ENCODE measurements at places on chromosomes 5 and 9. TPM values are rescaled to one million over a fixed set of nuclear protein-coding genes. Genes with fewer than 3 reads are reported as not detected.

The SUSD3 gene
- not detected for total RNA-seq

The NUTM2G gene
- not detected for total RNA-seq

- DNase-seq: no peak
Measured at GRCh38 chr9:96065482-96066251, 190.2 kb downstream of the ERCC6L2 start.

DNA sequence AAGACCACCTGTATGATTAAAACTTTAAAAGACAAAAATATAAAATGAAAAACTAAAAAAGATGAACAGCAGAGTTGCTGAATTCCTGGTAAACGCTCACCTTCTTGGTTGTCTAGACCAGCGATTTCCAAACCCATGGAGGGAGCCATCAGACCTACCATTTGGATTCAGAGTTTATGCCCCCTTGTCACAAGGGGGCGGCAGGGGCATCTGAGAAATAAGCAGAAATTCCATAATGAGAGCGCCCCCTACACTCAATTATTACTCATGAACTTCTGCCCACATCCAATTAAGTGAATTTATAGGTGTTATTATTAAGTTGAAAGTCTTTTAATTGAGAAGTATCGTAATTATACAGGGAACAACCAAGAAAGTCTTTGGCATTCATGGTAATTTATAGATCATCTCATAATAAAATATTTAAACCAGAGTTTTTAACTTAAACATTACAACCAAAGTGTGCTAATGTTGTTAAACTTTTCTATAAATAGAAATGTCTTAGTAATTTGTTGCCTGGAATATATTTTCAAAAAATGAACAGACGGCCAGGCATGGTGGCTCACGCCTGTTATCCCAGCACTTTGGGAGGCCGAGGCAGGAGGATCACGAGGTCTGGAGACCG, 35.2 kb upstream of the SPATA31C2 start:
- peak; percentile 23 for DNase-seq

The CATSPER3 gene
- 1.1 TPM for total RNA-seq

The CCNJL gene
- 5.1 TPM for total RNA-seq

DNA sequence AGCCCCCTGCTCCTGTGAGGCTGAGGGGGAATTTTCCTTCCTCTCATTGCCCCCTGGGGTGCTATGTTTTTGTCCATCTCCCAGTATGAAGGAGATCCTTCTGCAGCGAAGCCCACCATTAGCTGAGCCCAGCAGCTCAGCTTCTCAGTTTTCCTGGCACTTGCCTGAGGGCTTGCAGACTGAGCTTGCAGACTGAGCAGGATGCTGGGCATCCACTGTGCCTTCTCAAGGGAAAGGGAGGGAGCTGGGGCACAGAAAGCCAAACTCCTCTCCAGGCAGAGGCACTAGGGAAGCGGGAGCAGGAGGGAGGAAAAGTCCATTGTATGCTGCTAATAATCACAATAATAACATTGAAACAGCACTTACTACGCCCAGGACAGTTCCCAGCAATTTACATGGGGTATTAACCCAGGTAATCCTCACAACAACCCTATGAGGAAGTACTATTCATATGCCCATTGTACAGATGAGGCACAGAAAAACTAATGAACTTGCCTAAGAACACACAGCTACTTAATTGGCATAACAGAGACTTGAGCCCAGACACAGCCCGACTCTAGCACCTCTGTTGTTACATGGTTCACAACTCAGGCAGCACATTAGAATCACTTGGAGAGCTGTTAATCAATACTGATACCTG, 86.9 kb upstream of the SSBP2 start:
- DNase-seq: no peak

GRCh38 chr5:160418561-160419457, at the start of gene SLU7:
Gene SLU7 (minus strand): TSS chr5:160419081. CDS start chr5:160415294, 3,787 bp downstream.
- DNase-seq: peak; percentile 96
